Psoas muscle (tissue), 8 donors: ENCODE measurements at places on chromosomes 3 and 15.

- DNase-seq, result no peak
Observed at GRCh38 chr15:77830051-77830468, 197.3 kb upstream of the LINGO1 start.

- no peak for DNase-seq
Observed at GRCh38 chr3:99919694-99920093, 102.0 kb downstream of the CMSS1 start.

DNA sequence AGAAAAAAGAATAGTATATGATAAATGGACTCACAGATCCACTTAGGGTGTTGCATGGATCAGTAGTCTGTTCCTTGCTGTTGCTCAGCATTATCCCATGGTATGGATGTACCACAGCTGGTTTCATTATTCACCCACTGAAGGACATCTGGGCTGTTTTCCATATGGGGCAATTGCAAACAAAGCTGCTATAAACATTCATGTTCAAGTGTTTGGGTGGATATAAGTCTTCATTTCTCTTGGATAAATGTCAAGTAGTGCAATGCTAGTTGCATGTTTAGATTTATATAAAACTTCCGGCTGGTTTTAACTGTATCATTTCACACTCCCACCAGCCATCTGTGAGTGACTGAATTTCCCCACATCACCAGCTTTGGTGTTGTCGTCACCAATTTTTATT, 137.7 kb downstream of the ASB7 start:
- no peak for DNase-seq

DNA sequence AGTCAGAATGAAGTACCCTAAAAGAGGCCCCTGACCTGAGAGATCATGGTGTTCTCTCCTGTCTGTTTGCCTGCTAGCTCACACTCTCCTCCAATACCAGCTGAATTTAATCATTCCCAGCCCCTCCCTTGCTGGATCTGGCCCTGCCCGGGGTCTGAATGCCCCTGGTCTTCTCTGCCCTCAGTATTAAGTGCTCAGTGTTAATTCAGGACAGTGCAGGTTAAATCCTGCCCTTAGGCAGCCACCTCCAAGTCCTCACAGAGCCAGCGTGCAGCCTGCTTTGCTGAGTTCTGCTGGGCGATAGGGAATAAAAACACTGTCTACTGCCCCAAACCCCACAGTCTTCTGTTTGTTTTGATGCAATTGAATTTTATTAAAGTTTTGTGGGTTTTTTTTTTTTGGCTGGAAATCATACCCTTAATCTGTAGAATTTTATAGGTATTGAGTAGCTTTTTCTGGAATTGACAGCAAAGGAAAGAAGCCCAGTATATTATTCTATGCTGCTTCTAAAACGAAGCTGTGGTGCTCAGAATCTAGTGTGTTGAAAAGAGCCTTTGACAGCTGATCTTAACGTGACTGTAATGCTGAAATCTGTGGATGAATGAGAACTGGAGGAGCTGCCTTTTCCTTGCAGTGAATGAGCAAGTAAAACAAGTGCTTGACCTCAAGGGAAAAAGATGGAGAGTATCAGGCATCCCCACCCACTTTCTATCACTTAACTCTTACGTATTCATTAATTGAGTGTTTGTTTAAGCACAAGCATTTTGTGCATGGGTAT, 12.3 kb upstream of the BDH1 start:
- no peak for DNase-seq

DNA sequence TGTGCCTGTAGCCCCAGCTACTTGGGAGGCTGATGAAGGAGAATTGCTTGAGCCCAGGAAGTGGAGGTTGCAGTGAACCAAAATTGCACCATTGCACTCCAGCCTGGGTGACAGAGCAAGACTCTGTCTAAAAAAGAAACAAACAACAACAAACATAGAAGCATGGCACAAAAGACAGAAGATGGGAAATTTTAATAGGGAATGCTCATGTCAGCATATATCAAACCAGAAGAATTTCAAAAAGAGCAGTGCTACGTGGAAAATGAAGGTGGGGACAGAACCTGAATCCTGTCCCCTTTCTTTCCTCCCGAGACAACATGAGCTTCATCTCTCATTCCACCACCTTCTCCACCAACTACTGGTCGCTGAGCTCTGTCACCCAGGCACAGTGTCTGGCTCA, 46.3 kb upstream of the MFGE8 start:
- DNase-seq, result no peak
